Jurkat, Clone E6-1 (cell line): ENCODE measurements at places on chromosomes 7 and 10.

GRCh38 chr7:88151119-88151790, 68.6 kb downstream of the SRI start:
- DNase-seq = no peak

GRCh38 chr7:78261302-78261701, 462.7 kb downstream of the PHTF2 start:
- DNase-seq = no peak

GRCh38 chr7:83794829-83795228, 145.9 kb upstream of the SEMA3E start:
- DNase-seq = no peak

DNA sequence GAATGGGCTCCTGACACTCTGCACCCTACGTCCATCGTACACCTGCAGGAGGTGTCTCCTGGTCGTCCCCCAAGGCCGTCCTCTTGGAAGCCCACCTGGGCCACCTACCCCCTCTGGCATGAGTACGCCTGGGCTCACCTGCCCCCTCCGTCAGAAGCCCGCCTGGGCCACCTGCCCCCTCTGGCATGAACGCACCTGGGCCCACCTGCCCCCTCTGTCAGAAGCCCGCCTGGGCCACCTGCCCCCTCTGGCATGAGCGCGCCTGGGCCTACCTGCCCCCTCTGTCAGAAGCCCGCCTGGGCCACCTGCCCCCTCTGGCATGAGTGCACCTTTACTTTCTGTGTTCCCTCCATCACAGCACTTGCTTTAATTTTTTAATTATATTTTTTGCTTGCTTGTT, 401.2 kb downstream of the PTPRN2 start:
- no peak for DNase-seq

DNA sequence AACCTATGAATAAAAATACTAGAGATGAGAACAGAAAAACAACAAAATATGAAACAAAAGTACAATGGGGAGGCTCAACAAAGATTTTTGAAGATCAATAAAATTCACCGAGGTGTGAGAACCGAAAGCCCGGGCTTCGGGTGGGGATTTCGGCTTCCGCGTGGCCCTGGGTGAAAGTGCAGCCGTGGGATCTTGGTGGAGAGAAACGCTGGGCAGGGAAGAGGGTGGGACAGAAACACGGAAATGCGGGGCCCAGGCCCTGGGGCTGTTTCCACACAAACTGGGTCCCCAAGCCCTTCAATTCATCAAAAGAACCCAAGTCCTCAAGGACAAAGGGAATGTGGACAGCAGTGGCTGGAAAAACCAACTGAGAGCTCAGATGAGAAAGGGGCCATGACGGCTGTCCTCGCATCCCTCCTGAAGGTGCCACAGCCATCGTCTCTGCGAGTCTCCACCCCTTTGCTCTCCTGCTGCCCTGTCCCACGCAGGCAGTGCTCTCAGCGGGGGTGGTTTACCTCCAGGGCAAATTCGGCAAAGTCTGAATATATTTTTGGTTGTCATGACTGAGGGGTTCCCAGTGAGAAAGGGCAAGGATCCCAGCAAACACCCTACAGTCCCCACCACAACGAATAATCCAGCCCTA, 19.7 kb downstream of the FOXL3 start:
- DNase-seq = no peak

DNA sequence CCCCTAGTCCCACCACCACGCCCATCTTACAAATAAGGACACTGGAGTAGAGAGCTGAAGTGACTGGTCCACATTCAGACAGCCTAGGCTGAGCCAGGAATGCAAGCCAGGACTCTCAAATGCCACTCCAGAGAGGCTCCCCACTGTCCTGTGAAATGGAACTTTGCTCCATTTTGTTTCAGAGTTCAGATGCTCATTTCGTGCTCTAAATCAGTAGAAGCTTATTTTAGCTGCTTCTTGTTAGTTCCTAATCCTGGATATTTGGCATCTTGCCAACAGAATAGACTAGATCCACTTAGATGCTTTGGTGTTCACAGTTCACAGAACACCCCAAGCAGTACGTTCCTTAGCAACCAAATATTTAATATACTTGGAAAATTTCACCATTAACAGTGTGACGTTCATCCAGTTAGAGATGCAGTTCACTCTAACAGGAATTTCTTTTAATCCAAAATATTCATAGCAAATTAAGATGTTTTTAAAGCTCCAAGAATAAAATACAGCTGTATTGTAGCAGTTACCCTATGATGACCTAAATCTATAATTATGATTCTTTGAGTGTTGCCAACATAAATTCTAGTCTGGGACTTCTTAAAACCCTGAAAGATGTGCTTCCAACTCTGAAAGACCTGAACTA, 7.3 kb downstream of the MMP21 start:
- no peak for DNase-seq

GRCh38 chr7:54180796-54181195, 361.4 kb upstream of the VSTM2A start:
- no peak for DNase-seq

DNA sequence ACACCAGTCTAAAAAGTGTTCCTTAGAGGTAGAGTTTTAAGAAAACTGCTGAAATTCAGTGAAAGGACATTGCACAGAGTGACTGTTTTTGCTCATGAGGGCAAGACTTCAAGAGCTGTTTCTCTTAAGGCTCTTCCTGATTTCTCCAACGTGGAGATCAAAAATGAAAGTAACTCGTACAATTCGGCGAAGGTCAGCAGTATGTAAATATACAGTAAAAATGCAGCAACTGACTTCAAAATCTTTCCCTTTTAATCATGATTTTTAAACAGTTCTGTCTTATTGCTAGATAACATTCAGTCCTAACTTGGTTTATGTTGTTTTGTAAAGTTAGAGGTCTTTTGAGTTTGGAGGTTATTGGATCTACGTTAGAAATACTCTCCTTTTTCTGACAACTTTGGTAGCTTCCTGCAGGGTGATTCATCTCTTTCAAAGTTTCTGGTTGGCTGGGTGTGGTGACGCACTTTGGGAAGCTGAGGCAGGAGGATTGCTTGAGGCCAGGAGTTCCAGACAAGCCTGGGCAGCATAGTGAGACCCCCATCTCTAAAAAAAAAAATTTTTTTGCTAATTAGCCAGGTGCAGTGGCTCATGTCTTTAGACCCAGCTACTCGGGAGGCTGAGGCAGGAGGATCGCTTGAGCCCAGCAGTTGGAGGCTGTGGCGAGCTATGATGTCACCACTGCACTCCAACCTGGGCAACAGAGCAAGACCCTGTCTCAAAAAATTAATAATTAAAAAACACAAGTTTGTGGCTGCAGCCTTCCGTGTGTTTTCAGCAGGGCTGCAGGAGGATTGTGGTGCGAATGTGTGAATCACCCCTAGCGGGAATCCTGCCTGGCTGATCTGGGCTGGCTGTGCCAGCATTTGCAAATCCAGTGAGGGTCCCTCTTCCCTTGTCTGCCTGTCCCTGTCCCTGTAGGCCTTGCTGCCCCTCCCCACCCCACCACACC, 29.2 kb upstream of the AP5Z1 start:
- no peak for DNase-seq

GRCh38 chr10:24916365-24916764, 36.0 kb downstream of the PRTFDC1 start:
- DNase-seq = no peak

DNA sequence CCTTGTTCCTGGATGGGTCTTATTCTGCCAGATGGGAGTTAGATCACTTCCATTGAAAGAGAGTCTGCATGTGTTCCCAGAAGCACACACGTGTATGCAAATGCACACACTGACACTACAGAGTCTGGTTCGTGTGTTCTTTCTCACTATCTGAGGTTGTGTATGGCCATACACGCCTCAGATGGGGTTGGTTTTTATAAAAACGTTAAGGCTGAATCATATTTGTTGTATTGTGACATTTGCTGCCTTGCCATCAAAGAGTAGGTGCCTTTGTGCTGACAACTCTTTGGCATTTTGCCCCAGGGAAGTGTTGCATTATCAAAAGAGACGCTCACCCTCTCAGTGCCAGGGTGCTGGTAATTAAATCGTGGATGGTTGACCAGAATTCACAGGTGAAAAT, 37.7 kb upstream of the HDAC9 start:
- DNase-seq = no peak
